Body of pancreas (tissue), 4 donors: ENCODE measurements at places on chromosomes 12 and 14. TPM values are rescaled to one million over a fixed set of nuclear protein-coding genes. Genes with fewer than 3 reads are reported as not detected.

- H3K27ac ChIP-seq = peak overlapping the region; percentile 20
- peak; percentile 8 for DNase-seq
- H3K4me1 ChIP-seq = peaks cover 11% of the 10 kb centered on the region
- H3K4me3 ChIP-seq = no peak overlapping the region
- no peaks in the 10 kb centered on the region for H3K27me3 ChIP-seq
These were observed 27.3 kb downstream of the PTPRB start for GRCh38 chr12:70609739-70610491.

DNA sequence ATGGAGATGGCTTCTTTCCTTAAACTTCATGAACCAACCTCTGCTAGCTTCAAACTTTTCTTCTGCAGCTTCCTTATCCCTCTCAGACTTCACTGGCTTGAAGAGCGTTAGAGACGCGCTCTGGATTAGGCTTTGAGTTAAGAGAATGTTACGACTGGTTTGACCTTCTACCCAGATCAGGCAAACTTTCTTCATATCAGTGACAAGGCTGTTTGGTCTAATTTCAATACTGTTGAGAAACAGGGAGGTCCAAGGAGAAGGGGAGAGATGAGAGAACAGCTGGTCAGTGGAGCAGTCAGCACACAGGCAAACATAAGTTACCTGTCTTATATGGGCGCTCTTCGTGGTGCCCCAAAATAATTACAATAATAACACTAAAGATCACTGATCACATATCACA, 14.9 kb downstream of the SCAF11 start:
- H3K27ac ChIP-seq = no peak overlapping the region
- peaks cover 63% of the 10 kb centered on the region for H3K4me1 ChIP-seq
- no peaks in the 10 kb centered on the region for H3K27me3 ChIP-seq
- DNase-seq = no peak
- H3K36me3 ChIP-seq = no peaks in the 10 kb centered on the region

- DNase-seq = no peak
- no peaks in the 10 kb centered on the region for H3K4me1 ChIP-seq
- H3K4me3 ChIP-seq = no peak overlapping the region
- H3K27me3 ChIP-seq = no peaks in the 10 kb centered on the region
These were observed 64.4 kb upstream of the RTL1 start for GRCh38 chr14:100967930-100968329.

Gene CLEC9A
- 0.26 TPM for total RNA-seq

DNA sequence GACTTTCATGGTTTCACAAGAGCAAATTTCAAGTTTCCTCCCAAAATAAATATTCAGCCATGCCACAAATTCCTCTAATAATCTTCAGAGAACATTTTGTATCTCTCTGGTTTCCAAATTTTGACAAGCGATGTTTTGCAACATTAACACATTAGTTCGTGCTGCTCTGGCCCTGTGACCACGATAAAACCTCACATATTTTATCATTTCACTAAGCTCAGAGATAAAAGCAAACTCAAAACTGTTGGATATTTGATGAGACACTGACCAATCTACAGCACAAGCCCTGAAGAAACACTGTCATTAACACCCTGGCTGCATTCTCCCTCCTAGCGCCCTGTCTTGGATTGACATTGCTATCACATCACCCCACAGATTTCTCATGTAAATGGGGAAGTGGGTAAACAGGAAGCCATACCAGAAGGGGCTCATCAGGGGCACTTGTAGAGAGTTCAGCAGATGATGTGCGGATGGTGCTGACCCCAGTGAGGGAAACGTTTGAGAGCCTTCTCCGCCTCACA, 264.3 kb downstream of the PRKD1 start:
- no peaks in the 10 kb centered on the region for H3K27me3 ChIP-seq
- no peak overlapping the region for H3K4me3 ChIP-seq

- no peaks in the 10 kb centered on the region for H3K36me3 ChIP-seq
- H3K27ac ChIP-seq = no peak overlapping the region
- no peak overlapping the region for H3K4me3 ChIP-seq
- H3K27me3 ChIP-seq = no peaks in the 10 kb centered on the region
These were observed 4.4 kb upstream of the CSRNP2 start for GRCh38 chr12:51087818-51088217.

Gene RFLNA
- 0.26 TPM for total RNA-seq

Gene RNASE7
- total RNA-seq = 1.0 TPM

- H3K36me3 ChIP-seq = no peaks in the 10 kb centered on the region
- no peak overlapping the region for H3K4me3 ChIP-seq
- H3K27me3 ChIP-seq = no peaks in the 10 kb centered on the region
- H3K4me1 ChIP-seq = peaks cover 4% of the 10 kb centered on the region
- peak; percentile 14 for DNase-seq
These were observed 14.5 kb upstream of the KRT83 start for GRCh38 chr12:52335598-52336262.

DNA sequence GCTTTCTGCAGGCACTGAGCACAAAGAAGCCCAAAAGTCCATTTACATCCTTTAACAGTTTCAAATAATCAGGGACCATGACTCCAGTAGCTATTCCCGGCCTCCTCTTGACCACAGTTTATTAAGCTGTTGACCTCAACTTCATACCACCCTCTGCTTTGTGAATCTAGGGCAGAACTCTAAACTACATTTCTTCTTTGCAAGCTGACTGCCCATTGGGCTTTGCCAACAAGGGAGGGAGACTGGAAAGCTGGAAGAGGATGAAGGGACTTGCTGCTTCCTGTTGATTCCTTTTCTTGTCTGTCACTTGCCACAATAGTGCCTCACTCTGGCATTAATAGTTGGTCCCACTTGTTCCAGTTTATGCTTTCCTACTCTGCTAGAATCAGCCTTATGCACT, 2.7 kb downstream of the CGRRF1 start:
- H3K27ac ChIP-seq = no peak overlapping the region
- H3K4me3 ChIP-seq = no peak overlapping the region
- H3K36me3 ChIP-seq = no peaks in the 10 kb centered on the region
- no peak for DNase-seq

GRCh38 chr12:103962493-103962892, 3.2 kb upstream of the TDG start:
- no peak overlapping the region for H3K27ac ChIP-seq
- no peaks in the 10 kb centered on the region for H3K27me3 ChIP-seq
- no peaks in the 10 kb centered on the region for H3K36me3 ChIP-seq
- H3K4me3 ChIP-seq = no peak overlapping the region
- DNase-seq = no peak
